ENCODE measurements at places on chromosomes 2 and 18. TPM values are rescaled to one million over a fixed set of nuclear protein-coding genes. Genes with fewer than 3 reads are reported as not detected.

Gene AQP12B
- total RNA-seq: not detected

- H3K27ac ChIP-seq: no peak overlapping the region
- no peak overlapping the region for H3K4me3 ChIP-seq
- peaks cover 3% of the 10 kb centered on the region for H3K27me3 ChIP-seq
- H3K4me1 ChIP-seq: peaks cover 8% of the 10 kb centered on the region
Observed at GRCh38 chr2:110854355-110855081, 122.1 kb downstream of the ACOXL start.

- no peaks in the 10 kb centered on the region for H3K36me3 ChIP-seq
- no peak overlapping the region for H3K4me3 ChIP-seq
- no peak overlapping the region for H3K27ac ChIP-seq
- H3K4me1 ChIP-seq: peaks cover 3% of the 10 kb centered on the region
Observed at GRCh38 chr2:16149349-16150243, 209.2 kb downstream of the MYCN start.

DNA sequence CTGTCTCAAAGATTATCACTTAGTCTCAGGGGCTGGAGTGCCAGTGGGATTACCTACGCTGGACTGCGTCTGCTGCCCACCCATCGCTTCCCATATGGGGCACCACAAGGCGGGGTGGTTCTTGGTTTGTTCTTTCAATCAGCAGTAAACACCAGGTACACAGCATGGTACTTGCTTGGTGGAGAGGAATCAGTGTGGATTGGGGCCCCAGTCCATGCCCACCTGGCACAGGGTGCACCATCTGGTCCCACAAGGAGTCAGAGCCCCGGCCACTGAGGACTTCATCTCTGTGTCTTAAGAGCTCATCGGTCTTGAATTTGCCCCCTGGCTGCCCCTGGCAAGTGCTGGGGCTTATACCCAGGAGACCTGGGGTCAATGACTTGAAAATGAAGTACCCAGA, 96.2 kb downstream of the GLI2 start:
- H3K27ac ChIP-seq: no peak overlapping the region
- H3K4me3 ChIP-seq: no peak overlapping the region
- no peaks in the 10 kb centered on the region for H3K4me1 ChIP-seq
- no peaks in the 10 kb centered on the region for H3K36me3 ChIP-seq

DNA sequence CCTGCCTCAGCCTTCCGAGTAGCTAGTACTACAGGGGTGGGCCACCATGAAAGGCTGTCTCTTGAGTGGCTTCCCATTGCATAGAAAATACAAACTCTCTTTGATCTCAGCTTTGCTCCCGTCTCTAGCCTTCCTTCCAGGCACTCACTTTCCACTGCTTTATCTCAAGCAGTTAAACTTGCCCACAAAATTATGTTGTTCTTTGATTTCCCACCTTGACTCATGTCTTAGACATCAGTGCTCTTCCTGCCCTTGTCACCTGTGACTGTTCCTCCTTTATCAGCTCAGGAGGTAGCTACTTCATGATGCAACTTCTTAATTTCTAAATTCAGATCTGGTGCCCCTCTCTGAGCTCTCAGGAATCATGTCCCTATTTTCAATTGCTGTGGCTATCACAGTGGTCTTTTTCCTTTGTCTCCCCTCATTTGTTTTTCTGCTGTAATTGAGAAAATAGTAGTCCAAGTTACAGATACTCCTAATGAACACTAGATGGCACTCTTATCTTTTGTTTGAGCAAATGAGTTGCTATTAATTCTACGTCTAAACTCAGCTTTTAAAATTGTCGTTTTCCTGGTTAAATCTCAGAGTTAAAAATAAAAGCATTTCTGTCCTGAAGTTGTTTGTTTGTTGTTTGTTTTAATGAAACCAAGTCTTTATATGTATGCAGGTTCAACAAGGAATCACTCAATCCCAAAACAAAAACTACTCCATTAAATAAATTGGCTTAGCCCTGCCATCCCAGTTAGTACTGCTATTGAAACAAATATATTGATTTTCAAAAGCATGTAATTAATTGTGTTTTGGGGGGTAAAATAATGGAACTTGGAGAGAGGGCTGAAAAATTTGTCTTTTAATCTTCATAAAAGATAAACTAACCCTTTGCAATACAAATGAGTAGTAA, 46.9 kb upstream of the GREB1L start:
- H3K27me3 ChIP-seq: no peaks in the 10 kb centered on the region
- H3K4me3 ChIP-seq: no peak overlapping the region
- H3K4me1 ChIP-seq: peaks cover 1% of the 10 kb centered on the region
- H3K36me3 ChIP-seq: no peaks in the 10 kb centered on the region

- H3K4me1 ChIP-seq: peaks cover 14% of the 10 kb centered on the region
- no peaks in the 10 kb centered on the region for H3K36me3 ChIP-seq
- no peaks in the 10 kb centered on the region for H3K27me3 ChIP-seq
- H3K4me3 ChIP-seq: no peak overlapping the region
- no peak overlapping the region for H3K27ac ChIP-seq
Observed at GRCh38 chr2:117771969-117772630, 42.4 kb upstream of the DDX18 start.

Measured in progenitor cell of endocrine pancreas (in vitro differentiated cells).